ENCODE measurements at places on chromosomes 16 and 17. TPM values are rescaled to one million over a fixed set of nuclear protein-coding genes. Genes with fewer than 3 reads are reported as not detected.
A peak's percentile ranks its signal among the peaks of the same experiment; 100 is the strongest.

Gene CIBAR2
- not detected for total RNA-seq

Gene NME1
- 204 TPM for total RNA-seq

Gene NPIPA1
- total RNA-seq: 43.7 TPM

Gene SBK1
- total RNA-seq: under 0.01 TPM

DNA sequence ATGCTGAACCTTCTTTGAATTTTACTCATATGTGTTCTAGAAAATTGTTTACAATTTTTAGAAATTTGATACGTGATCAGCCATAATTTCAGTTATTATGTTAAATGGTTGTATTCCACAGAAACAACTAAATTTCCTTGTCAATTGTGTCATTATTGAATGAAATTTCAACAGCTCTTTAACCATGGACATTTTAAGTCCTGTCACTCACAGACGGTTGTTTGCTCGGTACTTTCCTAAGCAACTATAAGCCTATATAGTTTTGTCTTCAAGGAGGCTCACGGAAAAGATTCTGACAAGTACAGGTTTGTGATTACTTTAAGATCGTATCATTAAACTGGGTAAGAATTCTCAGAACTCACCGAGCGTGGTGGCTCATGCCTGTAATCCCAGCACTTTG is 31.8 kb downstream of the SLC39A11 start:
- no peak for DNase-seq

GRCh38 chr16:48498769-48499631 is 111.0 kb downstream of the N4BP1 start:
- peak; percentile 95 for DNase-seq

- no peak for DNase-seq
These were observed 21.1 kb downstream of the CLUH start for GRCh38 chr17:2690165-2691068.

- no peak for DNase-seq
These were observed 25.3 kb downstream of the UBE2O start for GRCh38 chr17:76427501-76428231.

GRCh38 chr17:48026502-48027321 is 10.9 kb downstream of the COPZ2 start:
- peak; percentile 88 for DNase-seq

DNA sequence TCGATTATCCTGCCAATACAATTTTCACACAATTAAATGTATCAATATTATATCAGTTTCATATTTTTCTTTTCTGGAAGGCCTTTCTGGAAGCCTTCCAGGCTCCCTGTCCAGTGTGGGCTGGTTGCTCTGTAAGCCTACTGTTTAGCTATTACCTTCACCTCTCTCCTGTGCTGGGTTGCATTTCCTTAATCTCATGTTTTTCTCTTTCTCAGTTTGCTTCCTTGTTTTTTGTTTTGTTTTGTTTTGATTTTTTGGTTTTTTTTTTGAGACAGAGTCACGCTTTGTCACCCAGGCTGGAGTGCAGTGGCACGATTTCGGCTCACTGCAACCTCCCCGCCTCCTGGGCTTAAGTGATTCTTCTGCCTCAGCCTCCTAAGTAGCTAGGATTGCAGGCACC is 6.8 kb downstream of the SEPHS2 start:
- no peak for DNase-seq

DNA sequence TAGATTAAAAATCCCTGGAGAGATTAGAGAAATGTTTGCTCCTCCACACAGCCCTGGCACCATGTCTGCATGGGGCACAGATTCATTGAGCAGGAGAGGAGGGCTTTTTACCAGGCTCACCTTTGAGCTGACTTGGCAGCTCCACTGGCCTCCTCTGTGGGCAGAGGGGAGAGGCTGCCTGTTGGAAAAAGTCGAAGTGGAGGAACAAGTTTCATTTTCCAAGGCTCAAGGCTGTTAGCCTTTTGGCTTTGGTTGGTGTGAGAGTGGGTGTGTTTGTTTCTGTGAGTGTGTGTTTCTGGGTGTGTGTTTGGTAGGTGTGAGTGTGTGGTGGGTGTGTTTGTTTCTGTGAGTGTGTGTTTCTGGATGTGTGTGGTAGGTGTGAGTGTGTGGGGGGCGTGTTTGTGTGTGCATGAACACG is 5.6 kb downstream of the TMEM238L start:
- no peak for DNase-seq

- DNase-seq: no peak
These were observed 140.0 kb upstream of the IRX6 start for GRCh38 chr16:55184052-55184451.

GRCh38 chr17:82983510-82984248 is 95.7 kb upstream of the METRNL start:
- no peak for DNase-seq

DNA sequence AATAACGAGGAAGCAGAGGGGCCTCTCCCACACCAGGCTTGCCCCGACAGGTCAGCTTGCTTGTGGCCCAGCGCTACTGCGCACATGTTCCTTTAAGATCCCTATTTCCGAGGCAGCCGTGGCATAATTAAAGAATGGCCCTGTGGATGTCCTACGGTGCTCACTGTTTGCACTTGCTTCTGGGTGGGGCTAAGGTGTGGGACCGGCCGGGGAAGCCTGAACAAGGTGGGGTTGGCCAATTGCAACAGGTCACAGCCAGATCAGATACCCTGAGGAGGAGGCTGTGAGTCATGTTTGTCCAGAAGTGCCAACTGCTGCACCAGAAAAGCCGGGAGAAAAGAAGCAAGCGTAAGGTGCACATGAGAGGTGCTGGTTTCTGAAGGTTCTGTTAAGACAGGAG is 158.5 kb upstream of the CACNG5 start:
- DNase-seq: peak; percentile 98

- DNase-seq: no peak
These were observed 48.8 kb upstream of the IRX6 start for GRCh38 chr16:55275167-55275566.

DNA sequence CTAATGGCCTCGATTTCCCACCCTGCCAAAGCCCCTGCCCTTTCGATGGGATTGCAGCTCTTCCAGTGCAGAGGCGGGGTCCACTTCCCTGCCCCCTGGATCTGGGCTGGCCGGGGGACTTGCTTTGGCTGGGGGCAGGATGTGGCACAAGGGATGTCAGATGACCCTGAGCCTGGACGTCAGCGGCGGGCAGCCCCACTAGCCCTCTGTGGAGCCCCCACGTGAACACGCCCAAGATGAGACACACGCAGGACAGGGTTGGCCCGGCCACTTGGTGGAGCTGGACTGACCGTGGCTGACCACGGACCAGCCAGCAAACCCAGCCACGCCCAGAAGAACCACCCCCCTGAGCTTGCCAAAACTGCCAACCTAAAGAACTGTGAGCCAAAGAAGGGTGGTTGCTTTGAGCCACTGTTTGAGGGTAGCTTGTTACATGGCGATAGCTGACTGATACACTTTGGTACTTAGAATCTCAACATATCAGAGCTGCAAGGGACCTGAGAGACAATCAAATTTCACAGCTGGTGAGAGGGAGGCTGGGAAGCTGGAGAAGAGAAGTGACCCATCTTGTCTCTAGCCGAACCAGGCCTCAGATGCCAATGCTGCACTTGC is 46.6 kb upstream of the PABPN1L start:
- no peak for DNase-seq

DNA sequence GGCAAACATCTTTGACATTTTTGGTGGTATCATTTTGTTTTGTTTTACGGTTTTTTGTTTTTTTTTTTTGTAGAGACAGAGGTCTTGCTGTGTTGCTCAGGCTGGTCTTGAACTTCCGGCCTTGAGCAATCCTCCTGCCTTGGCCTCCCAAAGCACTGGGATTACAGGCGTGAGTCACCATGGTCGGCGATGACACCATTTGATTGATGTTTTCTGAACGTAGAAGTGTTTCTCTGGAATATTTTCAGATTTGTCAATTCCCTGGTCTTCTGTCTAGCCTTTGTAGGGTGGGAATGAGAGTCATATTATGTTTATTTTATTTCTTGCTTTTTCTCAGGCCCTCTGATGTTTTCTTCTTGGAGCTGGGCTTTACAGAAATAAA is 32.2 kb upstream of the BRD7 start:
- DNase-seq: no peak
